ENCODE measurements at places on chromosomes 4 and X.

- DNase-seq: no peak
These were observed 99.8 kb upstream of the TEX13C start for GRCh38 chrX:125219852-125220251.

- DNase-seq: no peak
These were observed 333.5 kb downstream of the PCDH18 start for GRCh38 chr4:137198791-137199190.

- DNase-seq: no peak
These were observed 194.4 kb upstream of the RPL34 start for GRCh38 chr4:108425988-108426387.

- DNase-seq: no peak
These were observed 11.6 kb downstream of the DLG3 start for GRCh38 chrX:70456256-70456655.

DNA sequence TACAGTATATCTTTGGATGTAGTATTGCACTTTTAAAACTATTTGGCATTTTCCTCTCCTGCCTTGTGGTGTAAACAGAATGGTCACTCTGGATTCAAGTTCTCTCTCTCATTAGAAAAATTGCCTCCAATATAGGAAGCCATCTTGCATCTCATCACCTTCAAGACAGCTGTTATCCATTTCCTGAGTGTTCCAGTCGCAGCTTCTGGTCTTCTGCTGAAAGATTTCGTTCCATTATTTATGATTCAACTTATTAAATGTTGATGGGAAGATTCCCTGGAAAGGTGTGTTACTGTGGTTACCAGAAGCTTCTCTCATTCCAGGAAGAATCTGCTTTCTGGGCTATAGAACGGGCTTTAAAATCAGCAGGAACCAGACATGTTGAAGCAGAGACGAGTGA, 568.3 kb upstream of the SLIT2 start:
- no peak for DNase-seq

DNA sequence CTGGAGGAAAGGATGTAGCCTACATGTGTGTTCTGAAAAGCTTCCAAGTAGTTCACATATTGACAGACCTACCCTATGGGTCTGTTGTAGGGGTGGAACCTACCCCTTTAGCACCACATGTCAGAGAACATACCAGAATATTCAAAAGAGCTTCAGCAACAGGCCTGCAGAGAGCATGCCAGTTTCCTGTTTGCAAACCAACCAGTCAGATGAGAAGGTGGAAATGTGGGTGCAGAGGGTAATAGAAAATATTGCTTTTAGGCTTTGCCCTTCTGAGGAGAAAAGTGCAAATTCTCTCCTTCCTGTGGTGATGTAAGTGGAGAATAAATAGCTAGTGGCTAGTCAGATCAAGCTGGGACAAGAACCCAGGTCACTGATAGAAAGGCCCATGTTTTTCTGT, 16.4 kb downstream of the INTS6L start:
- DNase-seq: no peak

DNA sequence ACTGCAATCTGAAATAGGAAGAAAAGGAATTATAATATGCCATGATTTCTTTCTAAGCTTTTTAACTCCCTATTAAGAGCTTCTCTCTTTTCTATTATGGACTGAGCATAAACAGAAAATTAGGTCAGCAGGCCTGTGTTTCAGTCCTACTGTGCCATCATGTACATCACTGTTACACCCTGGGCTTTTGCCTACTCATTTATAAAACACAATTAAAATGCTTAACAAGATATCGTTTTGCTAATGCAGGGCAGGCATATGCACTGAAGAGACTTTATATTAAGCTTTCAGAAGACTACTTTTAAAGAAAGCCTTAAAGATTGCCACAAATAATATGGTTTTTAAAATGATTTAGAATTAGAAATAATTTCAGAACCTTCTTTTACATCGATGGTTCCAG, 828 bp upstream of the BBS12 start:
- DNase-seq: no peak

- DNase-seq: peak; percentile 6
These were observed 558.1 kb downstream of the IL1RAPL1 start for GRCh38 chrX:29145316-29145715.

- no peak for DNase-seq
These were observed 146.2 kb downstream of the PRSS12 start for GRCh38 chr4:118206627-118207026.

DNA sequence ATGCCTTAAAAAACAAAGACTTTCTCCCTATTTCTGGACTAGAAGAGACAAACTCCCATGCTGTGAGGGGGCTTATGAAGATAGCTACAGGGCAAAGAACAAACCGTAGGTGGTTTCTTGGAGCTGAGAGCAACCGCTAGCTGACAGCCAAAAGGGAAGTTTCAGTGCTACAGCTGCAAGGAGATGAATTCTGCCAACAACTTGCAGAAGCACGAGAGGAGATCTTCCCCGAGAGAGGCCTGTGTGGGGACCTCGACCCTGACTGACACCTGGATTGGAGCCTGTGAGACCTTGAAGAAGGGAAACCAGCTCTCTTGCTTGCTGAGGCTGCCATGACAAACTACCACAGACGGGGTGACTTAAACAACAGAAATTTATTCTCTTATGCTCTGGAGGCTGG, 183.8 kb upstream of the VCX3A start:
- no peak for DNase-seq

GRCh38 chrX:118216509-118216908, 99.9 kb upstream of the KLHL13 start:
- no peak for DNase-seq

GRCh38 chr4:138959097-138959815, 56.3 kb upstream of the NOCT start:
- no peak for DNase-seq

All from right lung (tissue), 10 donors.